ENCODE measurements at places on chromosomes 7 and 10. TPM values are rescaled to one million over a fixed set of nuclear protein-coding genes. Genes with fewer than 3 reads are reported as not detected.

Gene ABHD11
- total RNA-seq, result 7.0 TPM

Gene NPTX2
- total RNA-seq, result 41.8 TPM

Gene SERPINE1
- total RNA-seq, result 0.27 TPM

Gene ANKRD2
- not detected for total RNA-seq

Gene BCCIP
- 35.2 TPM for total RNA-seq

Gene BCAP29
- 40.3 TPM for total RNA-seq

Gene OR13A1
- total RNA-seq, result 0.45 TPM

Gene SPDYE5
- total RNA-seq, result not detected

Gene IFIT2
- 3.4 TPM for total RNA-seq

Gene CFAP70
- 3.6 TPM for total RNA-seq

Gene TRIM50
- not detected for total RNA-seq

Gene CNPY1
- 19.4 TPM for total RNA-seq

Gene SPDYE11
- not detected for total RNA-seq

Gene ZNF365
- total RNA-seq, result 5.5 TPM

Gene FAM24B
- 8.9 TPM for total RNA-seq

Gene CALML5
- total RNA-seq, result not detected

Gene LGI1
- 9.6 TPM for total RNA-seq

Gene TMEM130
- total RNA-seq, result 7.6 TPM

Gene NEUROG3
- total RNA-seq, result not detected

Gene TFPI2
- 1.4 TPM for total RNA-seq

Gene HOXA2
- not detected for total RNA-seq

Gene GNAI1
- 77.9 TPM for total RNA-seq

Gene ASZ1
- not detected for total RNA-seq
